EL (cell line): ENCODE measurements at places on chromosomes 11 and 22.

DNA sequence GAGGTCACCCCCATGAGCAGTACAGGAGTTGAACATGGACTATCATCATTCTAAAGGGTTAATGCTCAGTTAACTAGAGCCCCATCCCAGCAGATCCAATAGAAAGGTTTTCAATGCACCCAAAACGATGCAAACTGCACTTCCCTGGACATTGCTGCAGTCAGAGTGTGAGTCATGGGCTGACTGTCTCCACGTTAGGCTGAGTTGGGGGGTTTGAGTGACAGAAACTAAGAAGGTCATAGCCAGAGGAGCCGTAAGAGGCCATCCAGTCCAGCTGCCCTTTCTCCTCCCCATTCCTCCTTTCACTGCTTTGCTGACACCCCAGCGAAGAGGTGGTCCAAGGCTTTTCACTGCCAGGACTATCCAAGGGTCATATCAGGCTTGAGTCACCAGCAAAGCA lies 10.5 kb upstream of the OR2AT4 start:
- peak; percentile 49 for DNase-seq

- DNase-seq: no peak
Measured at GRCh38 chr11:108804511-108804910, 139.6 kb downstream of the DDX10 start.

GRCh38 chr22:40118979-40119378 lies 58.7 kb upstream of the TNRC6B start:
- DNase-seq: no peak

GRCh38 chr11:122780296-122780949 lies 57.9 kb upstream of the CRTAM start:
- no peak for DNase-seq

DNA sequence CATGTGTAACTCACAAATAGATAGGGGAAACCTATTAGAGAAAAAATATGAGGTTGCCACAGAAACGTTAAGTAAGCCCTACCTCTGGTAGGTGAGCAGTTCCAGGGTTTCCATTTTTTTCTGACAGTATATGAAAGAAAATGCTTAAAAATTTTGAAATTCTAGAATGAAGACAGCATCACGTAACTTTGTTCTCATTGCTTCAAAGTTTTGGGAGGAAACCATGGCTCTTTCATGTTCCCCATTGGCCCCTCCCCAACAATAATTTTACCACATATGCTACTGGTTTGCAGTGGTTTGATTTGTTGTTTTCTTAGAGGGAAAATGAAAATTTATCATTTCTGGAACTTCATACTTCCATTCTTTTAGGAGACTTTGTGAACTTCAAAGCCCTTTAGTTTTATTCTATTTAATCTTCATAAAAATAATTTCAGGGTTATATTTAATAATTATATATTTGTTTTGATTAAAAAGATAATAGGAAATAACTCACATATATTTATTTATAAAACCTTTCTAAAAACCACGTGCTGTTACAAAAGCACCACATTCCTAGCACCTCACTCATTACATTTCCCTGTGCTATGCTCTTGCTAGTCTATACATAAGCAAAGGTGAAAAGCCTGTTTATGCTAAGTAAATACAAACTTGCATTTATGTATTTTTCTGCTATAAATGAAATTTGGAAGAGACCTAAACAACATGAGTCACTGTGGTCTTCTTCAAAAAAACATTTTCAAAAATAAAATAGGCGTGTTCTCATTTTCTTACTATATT lies 113.4 kb downstream of the CASP12 start:
- DNase-seq: no peak

DNA sequence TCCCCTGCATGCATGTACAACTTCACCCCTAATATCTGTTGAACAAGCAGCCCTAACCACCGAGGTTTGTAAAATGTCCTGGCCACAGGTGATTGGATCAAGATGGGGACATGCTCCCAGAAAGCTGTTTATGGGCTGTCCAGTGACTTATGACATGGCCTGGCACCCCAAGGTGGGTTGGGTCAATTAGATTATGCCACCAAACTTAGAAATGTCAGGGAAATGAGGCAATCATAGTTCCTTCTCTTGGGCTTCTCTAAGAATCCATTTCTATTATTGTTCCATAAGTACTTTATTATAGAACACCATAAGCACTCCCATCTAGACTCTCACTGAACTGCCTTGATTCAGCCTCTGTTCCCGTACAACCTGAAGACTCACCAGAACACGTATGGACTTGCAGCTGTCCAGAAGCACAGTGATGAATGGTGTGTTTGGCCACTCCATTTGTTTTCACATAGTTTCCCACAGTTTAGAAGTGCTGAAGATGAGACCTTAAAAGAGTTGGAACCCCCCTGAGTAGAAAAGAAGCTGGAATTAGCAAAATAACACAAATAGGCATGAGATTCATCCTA lies 45.5 kb upstream of the OLFML1 start:
- no peak for DNase-seq

DNA sequence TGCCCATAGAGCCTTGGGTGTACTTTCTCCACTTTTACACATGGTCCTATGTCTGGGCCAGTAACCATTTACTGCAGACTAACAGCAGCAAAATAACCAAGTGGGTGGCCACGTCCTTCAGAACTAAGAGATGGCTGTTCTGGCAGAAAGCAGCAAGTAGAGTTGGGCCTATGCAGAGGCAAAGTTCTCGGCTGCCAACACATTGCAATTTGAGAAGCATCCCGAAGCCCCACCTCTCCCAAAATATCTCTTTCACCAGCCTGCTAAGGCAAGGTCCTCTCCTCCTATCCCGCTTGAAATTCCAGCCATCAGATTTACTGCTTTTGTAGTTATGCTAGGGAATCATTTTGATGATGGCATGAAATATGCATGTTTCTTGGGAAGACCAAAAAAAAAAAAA lies 118.5 kb upstream of the APOA1 start:
- DNase-seq: no peak

GRCh38 chr11:57974848-57975601 lies 48.7 kb upstream of the OR9Q1 start:
- DNase-seq: no peak

DNA sequence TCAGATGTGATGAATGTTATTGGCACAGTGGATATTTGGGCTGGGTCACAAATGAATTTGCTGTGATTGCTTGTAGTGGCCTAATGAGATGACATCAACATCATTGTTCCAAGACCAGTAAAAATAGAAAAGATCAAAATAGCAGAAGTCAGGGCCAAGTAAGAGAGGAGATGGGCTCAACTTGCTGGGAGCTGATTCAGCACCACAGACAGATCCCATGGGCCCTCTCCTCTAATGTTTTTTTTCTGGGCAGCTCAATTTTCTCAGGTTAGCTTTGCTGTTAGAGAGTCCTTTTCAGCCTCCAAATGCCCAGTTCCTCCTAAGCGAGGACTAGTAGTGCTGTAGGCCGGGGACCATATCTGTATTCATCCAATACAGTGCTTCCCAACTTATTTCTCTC lies 86.0 kb upstream of the IZUMO1R start:
- DNase-seq: no peak

GRCh38 chr11:75639762-75640181 lies 29.1 kb downstream of the MAP6 start:
- DNase-seq: peak; percentile 18

- no peak for DNase-seq
Measured at GRCh38 chr11:122322329-122322728, 206.3 kb upstream of the BLID start.

GRCh38 chr11:15940462-15941205 lies 415.7 kb downstream of the SOX6 start:
- DNase-seq: no peak

GRCh38 chr22:26308467-26308866 lies 120.6 kb upstream of the ASPHD2 start:
- DNase-seq: no peak

GRCh38 chr11:46250745-46251052 lies 26.8 kb upstream of the CREB3L1 start:
- no peak for DNase-seq

- DNase-seq: peak; percentile 54
Measured at GRCh38 chr11:128687321-128687720, 6.6 kb upstream of the FLI1 start.

DNA sequence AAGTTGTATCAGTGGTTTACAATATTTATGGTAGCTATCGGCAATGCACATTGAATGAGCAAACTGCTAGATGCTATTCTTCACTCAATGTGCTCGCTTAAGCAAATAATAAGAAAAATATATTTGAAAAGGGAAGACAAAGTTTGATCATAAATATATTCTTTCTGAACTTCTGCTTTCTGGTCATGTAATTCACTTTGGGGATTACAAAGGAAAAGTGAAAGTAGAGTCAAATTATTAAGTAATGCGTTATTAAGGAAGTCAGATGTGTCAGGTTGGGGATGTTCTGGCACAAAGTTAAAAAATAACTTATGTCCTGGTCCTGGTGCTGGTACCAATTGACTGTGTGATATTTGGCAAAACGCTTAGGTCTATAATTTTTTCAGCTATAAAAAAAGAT lies 98.0 kb upstream of the TRIM77 start:
- DNase-seq: no peak

- no peak for DNase-seq
Measured at GRCh38 chr11:71307811-71308645, 55.7 kb upstream of the SHANK2 start.

GRCh38 chr22:26648011-26648497 lies 9.3 kb upstream of the MIAT start:
- no peak for DNase-seq

- DNase-seq: no peak
Measured at GRCh38 chr22:23782703-23783102, 4.1 kb upstream of the SMARCB1 start.

DNA sequence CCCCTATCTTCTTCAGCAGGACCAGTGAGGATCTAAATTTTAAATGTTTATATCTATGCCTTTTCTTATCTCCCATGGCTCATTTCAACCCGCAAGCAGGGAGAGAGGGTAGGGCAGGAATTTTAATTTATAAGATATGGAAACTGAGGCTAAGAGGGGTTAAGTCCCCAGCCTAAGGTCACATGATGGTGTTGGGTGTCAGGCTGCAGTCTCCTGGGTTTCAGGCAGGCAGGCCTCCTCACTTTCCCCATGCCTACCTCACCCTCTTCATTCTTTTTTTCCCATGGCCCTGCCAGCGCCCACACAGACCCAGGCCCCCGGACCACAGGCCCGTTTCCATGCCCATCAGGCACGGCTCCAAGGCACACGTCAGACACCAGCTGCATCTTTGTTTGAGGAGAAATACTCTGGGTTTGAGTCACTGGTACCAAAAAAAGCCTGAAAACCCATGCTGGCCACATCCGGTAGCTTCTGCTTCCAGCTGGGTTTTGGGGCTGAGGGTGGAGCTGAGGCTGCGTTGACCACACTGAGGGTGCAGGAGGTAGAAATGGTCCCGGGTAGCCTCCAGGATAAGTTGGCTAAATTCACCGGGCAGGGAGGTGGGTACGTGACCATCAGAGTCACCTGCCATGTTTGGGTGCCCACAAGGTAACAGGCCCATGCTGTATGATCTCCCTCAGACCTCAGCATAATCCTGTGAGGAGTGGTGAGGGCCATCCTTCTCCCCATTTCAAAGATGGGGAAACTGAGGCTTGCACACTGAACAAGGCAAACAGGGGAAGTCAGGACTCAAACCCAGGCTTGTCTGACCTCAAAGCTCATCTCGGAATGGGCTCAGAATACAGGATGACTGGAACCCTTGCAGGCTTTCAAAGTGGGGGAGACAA lies 7.5 kb downstream of the CRYBB1 start:
- peak; percentile 97 for DNase-seq

- no peak for DNase-seq
Measured at GRCh38 chr22:36902143-36902926, 11.1 kb upstream of the CSF2RB start.

DNA sequence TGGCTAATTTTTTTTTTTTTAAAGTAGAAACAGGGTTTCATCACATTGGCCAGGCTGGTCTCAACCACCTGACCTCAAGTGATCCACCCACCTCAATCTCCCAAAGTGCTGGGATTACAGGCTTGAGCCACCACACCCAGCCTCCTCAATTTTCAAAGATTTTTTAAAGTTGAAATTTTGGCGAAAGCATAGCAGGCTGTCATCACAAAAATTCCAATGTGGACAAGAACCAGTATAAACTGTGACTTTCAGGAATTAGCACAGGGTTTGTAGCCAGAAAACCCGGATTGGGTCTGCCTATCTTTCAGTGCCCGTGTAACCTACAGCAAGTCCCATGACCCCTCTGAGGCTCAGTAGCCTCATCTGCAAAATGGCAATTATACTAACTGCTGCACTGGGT lies 80.2 kb downstream of the SGSM3 start:
- no peak for DNase-seq

- DNase-seq: peak; percentile 8
Measured at GRCh38 chr11:87236368-87236767, 198.6 kb downstream of the TMEM135 start.

- DNase-seq: no peak
Measured at GRCh38 chr11:73306977-73307322, 1.1 kb upstream of the ARHGEF17 start.

DNA sequence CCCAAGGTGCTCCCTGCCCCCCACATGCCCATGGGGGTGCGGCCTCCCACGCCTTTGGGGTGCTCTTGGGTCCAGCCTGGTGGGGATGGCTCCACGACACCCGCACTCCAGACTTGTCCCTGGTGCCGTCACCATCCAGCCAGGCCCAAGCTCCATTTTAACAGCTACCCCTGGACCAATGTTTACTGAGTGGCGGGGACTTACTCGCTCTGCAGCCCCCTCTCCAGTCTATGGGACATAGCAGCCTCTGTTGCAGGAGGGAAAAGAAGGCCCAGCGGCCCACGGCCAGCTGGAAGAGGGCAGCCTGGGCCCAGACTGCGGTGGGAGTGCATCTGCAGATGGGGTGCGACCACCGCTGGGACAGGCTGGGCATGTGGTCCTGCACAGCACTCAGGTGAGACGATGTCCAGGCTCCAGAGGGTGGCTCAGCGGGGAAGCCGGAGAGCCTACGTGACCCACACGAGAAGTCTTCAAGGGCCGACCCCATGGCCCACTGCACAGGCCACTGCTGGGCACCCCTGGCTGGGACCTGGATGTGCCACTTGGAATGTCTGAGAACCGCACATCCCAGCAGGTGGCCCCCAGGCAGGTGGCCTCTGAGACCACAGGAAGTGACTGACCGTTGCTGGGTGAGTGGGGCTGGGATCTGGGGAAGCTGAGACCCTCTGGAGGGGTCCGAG lies 18.1 kb downstream of the IL17REL start:
- DNase-seq: no peak

GRCh38 chr11:92475819-92476218 lies 251.2 kb downstream of the FAT3 start:
- no peak for DNase-seq

GRCh38 chr22:45905924-45906865 lies 70.8 kb downstream of the WNT7B start:
- peak; percentile 76 for DNase-seq
